ENCODE measurements at places on chromosomes 6 and 20.

DNA sequence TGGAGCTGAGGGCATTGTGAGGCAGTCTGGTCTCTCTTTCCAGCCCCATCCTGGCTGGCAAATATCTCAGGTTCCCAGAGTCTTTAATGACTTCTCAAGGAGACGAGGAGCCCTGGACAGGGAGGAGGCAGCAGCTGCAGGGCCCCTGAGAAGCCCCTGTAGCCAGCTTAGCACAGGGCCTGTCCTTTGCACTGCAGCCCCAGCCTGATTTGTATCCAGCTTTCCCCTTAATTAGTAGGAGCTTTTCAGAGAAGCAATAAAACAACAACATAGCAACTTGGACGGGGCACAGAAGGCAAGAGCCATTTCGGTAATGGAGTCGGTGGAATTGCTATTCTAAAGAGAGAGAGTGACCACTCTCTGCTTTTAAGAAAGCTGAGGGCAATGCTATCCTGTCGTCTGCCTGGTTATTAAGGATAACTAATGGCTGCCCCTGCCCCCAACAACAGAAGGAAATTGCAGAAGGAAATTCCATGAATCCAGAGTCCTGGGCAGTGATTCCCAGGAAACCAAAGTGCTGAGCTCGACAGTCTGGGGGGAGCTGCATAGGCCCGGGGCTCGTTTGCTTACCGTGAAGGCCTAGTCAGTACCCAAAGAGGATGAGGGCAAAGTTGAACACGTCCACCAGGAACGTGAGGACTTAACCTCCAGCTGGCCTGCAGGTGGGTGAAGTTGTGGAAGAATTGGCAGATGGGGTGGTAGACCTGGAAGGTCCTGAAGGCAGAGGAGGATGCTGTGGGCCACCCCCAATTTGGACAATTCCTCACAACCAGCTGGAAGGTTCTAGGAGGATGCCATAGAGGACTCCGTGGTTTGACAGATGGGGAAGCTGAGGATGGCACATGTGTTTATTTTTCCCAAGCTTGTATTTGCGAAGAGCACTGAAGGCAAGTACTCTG, 50.3 kb downstream of the NPEPL1 start:
- DNase-seq: no peak

DNA sequence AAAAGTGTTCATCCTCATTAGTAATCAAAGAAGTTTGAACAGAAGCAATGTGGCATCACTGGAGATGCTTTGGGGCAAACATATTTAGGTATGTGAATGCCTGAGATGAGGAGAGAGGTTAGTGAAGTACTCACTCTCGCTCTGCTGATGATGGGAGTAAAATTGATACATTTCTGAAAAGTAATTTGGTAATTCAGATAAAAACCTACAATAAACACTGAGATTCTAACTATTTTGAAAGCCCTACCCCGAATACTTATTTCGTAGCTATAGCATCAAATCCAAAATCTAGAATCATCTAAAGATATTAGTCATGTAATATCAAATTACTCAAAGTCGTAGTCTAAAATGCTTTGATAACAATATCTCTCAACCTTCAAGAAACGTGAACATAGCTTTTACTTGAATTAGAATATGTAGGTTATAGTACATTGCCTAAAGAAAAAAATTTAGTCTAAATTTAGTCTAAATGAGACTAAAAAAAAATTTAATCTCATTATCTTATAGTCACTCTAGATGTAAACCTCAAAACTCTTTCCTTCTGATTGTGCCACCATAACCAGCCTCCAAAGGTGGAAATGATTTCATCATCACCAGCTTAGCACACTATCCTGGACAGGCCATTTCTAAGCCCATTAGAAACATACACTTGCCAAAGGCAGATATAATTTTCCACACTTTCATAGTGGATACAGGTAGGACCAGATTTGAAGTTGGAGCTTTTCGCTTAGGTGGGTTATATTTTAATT, 232.5 kb upstream of the TAB2 start:
- no peak for DNase-seq

GRCh38 chr6:109055771-109056235, 38.8 kb downstream of the SESN1 start:
- DNase-seq: no peak

- DNase-seq: no peak
Observed at GRCh38 chr6:126891158-126891557, 227.3 kb upstream of the RSPO3 start.

DNA sequence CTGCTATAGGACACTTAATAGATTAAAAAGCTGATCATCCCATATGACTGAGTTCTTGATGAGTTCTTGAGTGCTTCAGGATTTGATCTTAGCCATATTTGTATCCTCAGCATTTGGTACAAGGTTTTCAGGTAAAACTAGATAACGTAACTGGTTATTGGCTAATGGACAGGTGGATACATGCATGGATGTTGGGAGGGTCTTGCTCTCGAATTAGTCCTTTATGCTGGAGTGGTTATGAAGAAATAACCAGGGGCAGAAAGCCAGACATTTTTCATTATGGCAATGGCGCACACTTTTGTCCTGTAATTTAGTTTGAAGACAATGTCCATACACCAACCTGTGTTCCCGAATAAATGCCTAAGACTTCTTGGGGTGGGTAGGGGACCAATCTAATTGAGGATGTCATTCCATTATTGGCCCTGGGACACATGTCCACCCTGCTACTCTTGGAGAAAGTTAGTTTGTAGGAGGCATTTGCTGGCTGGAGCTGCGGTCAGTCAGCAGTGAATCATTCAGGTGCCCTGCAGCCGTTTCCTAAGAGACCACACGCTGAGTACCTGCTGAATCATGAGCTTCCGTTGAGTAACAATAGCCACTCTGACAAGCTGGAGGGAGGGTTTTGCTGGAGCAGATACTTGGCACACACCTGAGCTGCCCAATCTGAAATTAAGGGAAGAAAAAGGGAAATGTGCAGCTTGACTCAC, 194.4 kb downstream of the FOXA2 start:
- no peak for DNase-seq

DNA sequence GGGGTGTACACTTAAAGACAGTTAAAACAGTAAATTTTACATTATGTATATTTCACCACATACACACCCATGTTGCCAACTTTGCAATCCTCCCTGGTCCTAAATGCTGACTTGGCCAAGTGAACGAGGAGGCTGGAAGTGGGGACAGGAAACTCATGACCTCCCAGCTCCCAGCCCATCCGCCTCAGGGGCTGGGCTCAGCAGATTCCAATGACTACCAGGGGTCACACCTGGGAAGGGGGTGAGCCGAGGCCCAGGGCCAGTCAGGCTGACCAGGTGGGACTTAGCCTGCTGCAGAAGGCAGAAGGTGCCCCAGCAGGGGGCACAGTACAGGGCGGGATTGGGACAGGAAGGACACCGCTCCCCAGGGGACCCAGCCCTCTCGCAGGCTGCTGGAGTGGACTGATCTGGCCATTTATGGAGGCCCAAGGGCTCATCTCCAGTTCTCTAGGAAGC, 2.4 kb downstream of the SIGLEC1 start:
- DNase-seq: no peak

- DNase-seq: no peak
Observed at GRCh38 chr20:768426-768978, at the start of gene SLC52A3. Gene SLC52A3, minus strand, starts transcription at chr20:768500. Its CDS starts 2,726 bp downstream, at chr20:765774.

- no peak for DNase-seq
Observed at GRCh38 chr20:45752746-45753145, 30.6 kb downstream of the SPINT4 start.

GRCh38 chr6:11977738-11978137, 34.4 kb upstream of the HIVEP1 start:
- DNase-seq: no peak

DNA sequence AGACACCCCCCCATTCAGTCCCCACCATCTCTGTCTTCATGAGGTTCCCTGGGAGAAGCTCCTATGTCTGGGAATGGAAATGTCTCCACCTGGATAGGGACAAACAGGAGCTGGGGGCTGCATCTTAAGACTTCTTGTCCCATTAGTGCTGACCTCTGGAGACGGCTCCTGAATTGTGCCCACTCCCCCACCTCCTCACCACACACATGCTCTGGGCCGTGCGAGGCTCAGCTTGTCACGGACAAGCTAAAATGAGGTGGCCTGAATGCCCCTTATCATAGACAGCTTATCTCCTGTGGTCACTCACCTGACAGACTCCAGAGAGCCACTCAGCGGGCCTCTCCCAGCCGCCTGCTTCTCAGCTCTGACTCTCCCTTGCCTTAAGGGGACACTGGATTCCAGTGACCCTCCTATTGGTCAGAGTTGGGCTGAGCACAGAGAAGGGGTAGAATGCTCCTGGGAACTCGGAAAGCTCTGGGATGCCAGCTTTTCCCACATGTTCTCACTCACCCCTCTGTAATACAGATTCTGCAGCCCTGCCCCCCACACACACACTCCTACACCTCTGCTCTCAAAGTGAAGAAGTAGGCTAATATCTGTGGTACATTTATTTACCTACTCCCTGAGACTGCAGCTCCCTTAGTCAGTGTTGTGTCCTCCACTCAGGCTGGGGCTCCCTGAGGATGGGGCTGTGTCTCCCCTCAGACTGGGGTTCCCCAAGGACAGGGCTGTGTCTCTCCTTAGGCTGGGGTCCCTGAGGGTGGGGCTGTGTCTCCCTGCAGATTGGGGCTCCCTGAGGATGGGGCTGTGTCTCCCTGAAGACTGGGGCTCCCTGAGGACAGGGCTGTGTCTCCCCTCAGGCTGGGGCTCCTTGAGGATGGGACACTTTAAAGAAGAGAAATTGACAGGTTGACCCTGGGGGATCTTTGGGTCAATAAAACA, 167.5 kb downstream of the VEGFA start:
- DNase-seq: no peak

DNA sequence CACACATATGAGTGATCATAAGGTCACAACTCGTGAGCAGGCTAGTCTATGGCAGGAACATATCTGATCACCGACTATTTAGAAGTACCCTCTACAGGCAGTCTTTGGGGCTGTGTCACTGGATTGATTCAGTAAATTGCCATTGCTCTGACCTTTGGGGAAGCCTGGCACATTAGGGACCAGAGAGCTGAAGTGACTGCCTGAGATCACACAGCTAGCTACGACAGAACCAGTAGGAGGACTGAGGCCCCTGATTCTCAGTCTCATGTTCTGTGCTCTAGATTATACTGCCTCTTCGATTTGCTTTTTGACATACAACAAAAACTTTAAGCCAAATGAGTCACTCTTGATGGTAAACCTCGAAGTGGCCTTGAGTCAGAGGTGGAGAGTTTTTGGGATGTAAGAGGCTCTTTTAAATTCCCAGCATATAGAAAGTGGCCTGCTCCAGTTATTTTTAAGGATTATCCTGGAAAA, 247.5 kb upstream of the SUPT3H start:
- no peak for DNase-seq

All from stimulated activated CD8-positive, alpha-beta memory T cell treated with anti-CD3 and anti-CD28 coated beads, Interleukin-4, amount 100 ng/mL, for 1 hour (primary cell).